Cardiac muscle cell (in vitro differentiated cells and primary cell): ENCODE measurements at places on chromosomes 5 and 9. TPM values are rescaled to one million over a fixed set of nuclear protein-coding genes. Genes with fewer than 3 reads are reported as not detected.
A peak's percentile ranks its signal among the peaks of the same experiment; 100 is the strongest.

The ZNG1E gene
- total RNA-seq = 32.7 and 35.0 TPM in 2 replicates

The TTC16 gene
- total RNA-seq = 0.06 TPM in 1 of 2 replicates, not detected in the other

The SLC12A2 gene
- 10.6 and 14.6 TPM in 2 replicates for total RNA-seq

The FSD1L gene
- total RNA-seq = 4.3 and 8.8 TPM in 2 replicates

The GABBR2 gene
- total RNA-seq = 0.06 TPM in 1 of 2 replicates, not detected in the other

- H3K4me1 ChIP-seq = peaks cover 64% of the 10 kb centered on the region
- peaks cover 6% of the 10 kb centered on the region for H3K36me3 ChIP-seq
- H3K27me3 ChIP-seq = no peaks in the 10 kb centered on the region
- DNase-seq = no peak
- no peak overlapping the region for H3K4me3 ChIP-seq
Measured at GRCh38 chr5:78594021-78594420, 54.6 kb downstream of the LHFPL2 start.

DNA sequence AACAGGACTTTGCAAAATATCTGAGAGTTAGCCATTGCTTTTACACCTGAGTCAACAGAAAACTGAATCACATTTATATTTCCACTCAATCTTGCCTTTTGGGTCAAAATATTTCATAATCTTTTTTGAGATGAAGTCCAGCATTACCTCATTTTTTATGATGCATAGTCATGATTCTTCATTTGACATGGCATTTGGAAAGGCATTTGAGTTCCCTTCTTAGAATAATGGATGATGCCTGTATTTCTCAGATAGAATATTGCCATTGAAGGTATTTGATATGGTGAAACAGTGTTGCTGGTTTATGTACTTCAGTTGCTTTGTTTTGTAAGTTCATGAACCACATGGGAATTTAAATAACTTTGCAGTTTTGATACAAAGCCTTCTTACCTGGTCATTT, 180.4 kb downstream of the PRR16 start:
- no peak overlapping the region for H3K27ac ChIP-seq
- H3K4me1 ChIP-seq = no peaks in the 10 kb centered on the region
- no peaks in the 10 kb centered on the region for H3K36me3 ChIP-seq
- no peak for DNase-seq

DNA sequence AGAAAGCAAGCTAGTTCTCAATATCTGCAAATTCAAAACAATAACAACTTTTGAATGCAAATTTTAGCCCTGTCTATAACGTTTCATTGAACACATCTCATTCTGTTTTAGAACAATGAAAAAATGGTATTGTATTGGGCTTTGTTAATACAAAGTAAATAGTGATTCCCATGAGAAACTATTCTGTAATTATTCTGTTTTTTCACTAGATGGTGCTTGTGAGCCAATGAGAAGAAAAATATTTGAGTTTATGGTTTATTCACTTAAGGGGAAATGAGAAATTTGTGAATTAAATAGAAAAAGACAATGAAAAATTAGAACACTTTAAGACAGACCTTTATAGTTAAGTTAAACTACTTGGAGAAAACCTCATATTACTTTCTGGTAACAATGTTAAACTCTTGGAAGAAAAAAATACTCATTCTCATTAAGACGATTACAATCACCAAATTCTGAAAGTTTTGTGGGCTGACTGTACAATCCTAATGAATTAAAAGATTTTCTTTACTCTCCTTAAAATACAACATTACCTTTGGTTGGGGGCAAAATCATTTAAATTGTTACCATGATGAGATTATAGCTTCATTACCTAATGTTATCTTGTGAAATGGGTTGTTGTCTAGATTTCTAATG, 127.0 kb downstream of the NNT start:
- no peak overlapping the region for H3K27ac ChIP-seq
- DNase-seq = peak; percentile 64
- no peak overlapping the region for H3K4me3 ChIP-seq
- H3K4me1 ChIP-seq = no peaks in the 10 kb centered on the region
- no peaks in the 10 kb centered on the region for H3K36me3 ChIP-seq
- H3K27me3 ChIP-seq = no peaks in the 10 kb centered on the region

DNA sequence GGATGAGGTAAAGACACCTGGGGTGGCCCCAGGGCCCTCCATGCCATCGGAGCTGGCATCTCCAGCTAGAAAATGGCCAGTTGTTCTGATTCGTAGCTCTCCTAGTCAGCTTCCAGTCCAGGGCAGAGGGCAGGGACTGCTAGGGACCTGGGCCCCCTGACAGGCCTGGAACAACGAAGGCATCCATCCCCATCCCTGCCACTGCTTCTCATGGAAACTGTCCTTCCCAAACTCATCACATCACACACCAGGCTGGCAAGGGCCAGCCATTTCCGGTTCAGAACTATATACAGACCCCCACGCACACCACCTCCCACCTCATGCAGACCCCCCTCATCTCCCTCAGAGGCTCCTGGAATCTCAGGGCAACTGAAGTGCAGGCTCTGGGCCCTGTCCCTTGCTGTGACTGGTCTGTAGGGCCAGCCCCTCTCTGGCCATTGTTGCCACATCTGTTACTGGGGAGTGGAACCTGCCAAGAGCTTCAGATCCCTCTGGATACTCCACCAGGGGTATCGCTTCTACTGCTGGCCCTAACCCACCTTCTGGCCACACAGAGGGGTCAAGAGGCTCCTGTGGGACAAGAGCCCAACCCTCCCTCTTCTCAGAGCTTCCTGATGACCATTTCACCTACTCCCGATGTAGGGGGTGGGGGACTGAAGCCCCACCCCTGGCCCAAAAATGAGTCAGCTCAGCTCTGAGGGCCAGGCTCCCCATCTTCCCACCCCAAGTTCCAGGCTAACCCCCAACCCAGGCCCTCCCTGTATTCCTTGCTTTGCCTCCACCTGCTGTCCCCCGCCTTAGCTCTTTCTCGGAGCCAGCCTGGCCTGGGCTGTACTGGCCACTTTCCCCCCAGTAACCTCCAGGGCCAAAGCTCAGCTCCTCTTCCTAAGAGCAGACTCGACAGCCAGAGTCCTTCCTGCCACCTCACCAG, 1.2 kb upstream of the MZB1 start:
- no peak for DNase-seq
- no peak overlapping the region for H3K4me3 ChIP-seq
- H3K27me3 ChIP-seq = peaks cover 11% of the 10 kb centered on the region

DNA sequence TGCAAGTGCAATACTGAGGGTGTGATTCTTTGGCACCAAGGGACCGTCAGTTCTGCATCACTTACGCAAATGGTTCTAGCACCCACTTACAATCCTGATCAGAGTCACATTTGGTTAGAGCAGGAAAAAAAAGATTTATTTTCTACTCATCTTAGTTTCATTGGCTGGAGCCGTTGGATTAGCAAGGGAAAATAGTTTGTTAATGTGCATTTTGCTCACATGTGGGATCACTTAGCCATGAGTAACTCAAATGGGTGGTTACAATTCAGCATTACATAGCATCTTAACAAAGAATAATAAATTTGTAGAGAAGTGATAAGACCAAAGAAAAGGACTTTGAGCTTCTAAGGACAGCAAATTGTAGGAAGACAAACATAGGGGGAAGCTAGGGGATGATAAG, 216.9 kb downstream of the AUH start:
- H3K36me3 ChIP-seq = no peaks in the 10 kb centered on the region
- H3K27me3 ChIP-seq = no peaks in the 10 kb centered on the region
- peaks cover 23% of the 10 kb centered on the region for H3K4me1 ChIP-seq
- H3K27ac ChIP-seq = no peak overlapping the region

GRCh38 chr9:114276908-114277821, 45.7 kb upstream of the ORM1 start:
- no peak overlapping the region for H3K27ac ChIP-seq
- DNase-seq = no peak
- no peak overlapping the region for H3K4me3 ChIP-seq
